ENCODE measurements at places on chromosomes 11 and 22. TPM values are rescaled to one million over a fixed set of nuclear protein-coding genes. Genes with fewer than 3 reads are reported as not detected.

Gene MS4A18
- total RNA-seq: not detected

Gene LSP1
- total RNA-seq: 262 TPM

DNA sequence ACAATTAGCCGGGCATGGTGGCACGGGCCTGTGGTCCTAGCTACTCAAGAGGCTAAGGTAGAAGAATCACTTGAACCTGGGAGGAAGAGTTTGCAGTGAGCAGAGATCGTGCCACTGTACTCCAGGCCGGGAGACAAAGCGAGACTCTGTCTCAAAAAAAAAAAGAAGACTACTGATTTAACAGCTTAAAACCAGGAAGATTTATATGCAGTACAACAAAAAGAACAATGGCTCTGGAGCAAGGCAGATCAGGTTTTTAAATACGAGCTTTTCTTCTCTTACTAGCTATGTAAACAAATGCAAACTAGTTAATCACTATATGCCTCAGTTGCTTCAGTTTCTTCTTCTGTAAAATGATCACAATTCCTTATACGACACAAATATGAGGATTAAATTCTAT, 6.9 kb downstream of the FAM168A start:
- H3K4me1 ChIP-seq: peaks cover 22% of the 10 kb centered on the region
- peaks cover 3% of the 10 kb centered on the region for H3K27me3 ChIP-seq
- no peak overlapping the region for H3K4me3 ChIP-seq
- no peak overlapping the region for H3K27ac ChIP-seq

DNA sequence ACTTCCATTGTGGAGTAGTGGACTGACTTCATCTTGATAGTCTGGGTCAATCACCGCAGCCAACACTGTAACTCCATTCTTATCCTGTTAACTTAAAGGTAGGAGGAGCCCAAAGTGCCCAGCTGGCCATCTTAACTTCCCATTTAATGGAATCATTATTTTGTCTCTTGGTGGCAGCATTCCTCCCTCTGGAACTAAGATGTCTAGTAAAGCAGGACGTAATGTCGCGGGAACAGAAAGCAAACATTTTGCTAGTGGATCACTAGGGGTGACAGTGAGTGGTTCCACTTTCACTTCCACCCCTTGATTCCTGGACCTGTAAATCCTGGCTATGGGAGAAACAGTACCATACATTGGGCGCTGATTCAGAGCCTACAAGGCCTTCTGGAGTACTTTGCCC, 71.4 kb downstream of the GAB4 start:
- H3K4me1 ChIP-seq: no peaks in the 10 kb centered on the region
- no peak overlapping the region for H3K27ac ChIP-seq
- DNase-seq: no peak
- peaks cover 2% of the 10 kb centered on the region for H3K27me3 ChIP-seq
- no peak overlapping the region for H3K4me3 ChIP-seq

Gene THOC5
- 76.2 TPM for total RNA-seq

DNA sequence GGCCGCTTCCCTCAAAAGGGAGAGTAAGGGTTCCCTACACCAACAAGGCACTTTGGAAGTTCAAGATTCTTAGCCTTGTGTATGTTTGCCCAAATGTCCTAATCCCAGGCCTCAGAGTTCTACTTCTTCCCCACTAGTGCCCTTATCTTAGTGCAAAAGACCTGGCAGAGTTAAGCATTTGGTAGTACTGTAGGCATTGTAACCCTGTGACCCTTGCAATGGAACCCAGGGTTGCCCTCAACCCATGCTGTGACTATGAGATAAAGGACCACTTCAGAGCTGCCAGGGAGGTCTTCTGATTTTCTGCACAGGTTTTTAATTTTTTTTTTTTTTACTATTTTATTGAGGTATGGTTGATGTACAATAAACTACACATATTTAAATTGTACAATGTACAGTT, 65.1 kb downstream of the C11orf65 start:
- H3K4me3 ChIP-seq: no peak overlapping the region
- no peak overlapping the region for H3K27ac ChIP-seq
- no peak for DNase-seq

DNA sequence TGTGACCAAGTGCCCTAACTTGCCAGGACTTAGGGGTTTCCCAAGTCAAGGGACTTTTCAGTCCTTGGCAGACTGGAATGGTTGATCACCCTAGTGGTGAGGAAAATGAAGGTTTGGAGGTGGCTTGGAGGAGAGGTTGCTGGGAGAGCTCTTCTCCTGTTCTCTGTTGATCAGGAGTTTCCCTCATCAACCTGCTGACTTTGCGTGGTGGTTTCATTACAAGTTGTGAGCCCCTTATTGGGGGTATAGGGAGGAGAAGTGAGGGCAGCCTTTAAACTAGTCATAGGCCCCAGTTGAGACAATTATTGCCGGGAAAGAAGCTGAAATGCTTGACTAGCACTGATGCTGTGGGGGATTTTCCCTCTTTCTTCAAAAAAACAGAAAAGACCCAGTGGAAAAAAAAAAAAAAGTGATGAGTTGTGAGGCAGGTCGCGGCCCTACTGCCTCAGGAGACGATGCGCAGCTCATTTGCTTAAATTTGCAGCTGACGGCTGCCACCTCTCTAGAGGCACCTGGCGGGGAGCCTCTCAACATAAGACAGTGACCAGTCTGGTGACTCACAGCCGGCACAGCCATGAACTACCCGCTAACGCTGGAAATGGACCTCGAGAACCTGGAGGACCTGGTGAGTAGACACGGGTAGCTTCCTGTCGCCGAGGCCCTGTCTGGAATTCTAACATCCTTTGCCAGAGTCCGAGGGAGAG, at the start of gene CXCR5:
TSS of gene CXCR5 (plus strand) at position 525 of the 704 bp plus-strand sequence. CDS start at position 575, 50 bp downstream.
- peaks cover 50% of the 10 kb centered on the region for H3K4me1 ChIP-seq
- no peaks in the 10 kb centered on the region for H3K36me3 ChIP-seq
- no peak for DNase-seq
- H3K27me3 ChIP-seq: no peaks in the 10 kb centered on the region
- peak within 1 kb of the TSS; percentile 52 for H3K4me3 ChIP-seq

DNA sequence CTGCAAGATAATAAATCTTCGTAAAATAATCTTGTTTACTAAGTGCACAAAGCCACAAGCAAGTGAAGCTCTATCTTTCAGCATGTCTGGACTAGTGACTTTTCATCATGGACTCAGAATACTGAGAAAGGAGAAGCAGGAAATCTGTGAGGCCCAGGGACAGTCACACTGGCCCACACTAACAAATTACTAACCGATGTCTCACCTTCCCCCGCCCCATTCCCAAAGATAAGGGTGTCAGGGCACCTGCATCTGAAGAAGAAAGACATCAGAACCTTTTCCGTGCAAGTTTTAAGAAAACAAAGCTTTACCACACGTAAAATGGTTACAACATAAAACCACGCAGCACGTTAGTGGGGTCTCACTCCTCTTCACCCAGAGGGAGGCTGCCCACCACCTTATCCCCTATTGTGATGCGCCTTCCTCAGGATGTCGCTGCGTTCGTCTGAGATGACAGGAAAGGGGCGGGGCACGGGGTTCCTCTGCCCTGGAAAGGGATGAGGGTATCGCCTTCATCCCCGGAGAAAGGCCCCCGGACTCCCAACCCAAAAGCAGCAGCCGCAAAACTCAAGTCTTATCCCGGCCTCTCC, 616 bp downstream of the BTBD10 start:
- peak overlapping the region; percentile 98 for H3K27ac ChIP-seq
- peak; percentile 51 for DNase-seq
- peak overlapping the region; percentile 99 for H3K4me3 ChIP-seq
- H3K4me1 ChIP-seq: peaks cover 38% of the 10 kb centered on the region

- H3K4me1 ChIP-seq: no peaks in the 10 kb centered on the region
- H3K27ac ChIP-seq: no peak overlapping the region
- no peak overlapping the region for H3K4me3 ChIP-seq
- no peaks in the 10 kb centered on the region for H3K27me3 ChIP-seq
- no peaks in the 10 kb centered on the region for H3K36me3 ChIP-seq
These were observed 163.0 kb upstream of the CCDC179 start for GRCh38 chr11:23023319-23023718.

- H3K27ac ChIP-seq: no peak overlapping the region
- no peak for DNase-seq
- H3K36me3 ChIP-seq: no peaks in the 10 kb centered on the region
These were observed 42.6 kb downstream of the FLRT1 start for GRCh38 chr11:64078284-64078683.
